ENCODE measurements at places on chromosomes 7 and 10.
A peak's percentile ranks its signal among the peaks of the same experiment; 100 is the strongest.

- no peak for DNase-seq
Measured at GRCh38 chr10:74977913-74978847, 133.3 kb upstream of the SAMD8 start.

DNA sequence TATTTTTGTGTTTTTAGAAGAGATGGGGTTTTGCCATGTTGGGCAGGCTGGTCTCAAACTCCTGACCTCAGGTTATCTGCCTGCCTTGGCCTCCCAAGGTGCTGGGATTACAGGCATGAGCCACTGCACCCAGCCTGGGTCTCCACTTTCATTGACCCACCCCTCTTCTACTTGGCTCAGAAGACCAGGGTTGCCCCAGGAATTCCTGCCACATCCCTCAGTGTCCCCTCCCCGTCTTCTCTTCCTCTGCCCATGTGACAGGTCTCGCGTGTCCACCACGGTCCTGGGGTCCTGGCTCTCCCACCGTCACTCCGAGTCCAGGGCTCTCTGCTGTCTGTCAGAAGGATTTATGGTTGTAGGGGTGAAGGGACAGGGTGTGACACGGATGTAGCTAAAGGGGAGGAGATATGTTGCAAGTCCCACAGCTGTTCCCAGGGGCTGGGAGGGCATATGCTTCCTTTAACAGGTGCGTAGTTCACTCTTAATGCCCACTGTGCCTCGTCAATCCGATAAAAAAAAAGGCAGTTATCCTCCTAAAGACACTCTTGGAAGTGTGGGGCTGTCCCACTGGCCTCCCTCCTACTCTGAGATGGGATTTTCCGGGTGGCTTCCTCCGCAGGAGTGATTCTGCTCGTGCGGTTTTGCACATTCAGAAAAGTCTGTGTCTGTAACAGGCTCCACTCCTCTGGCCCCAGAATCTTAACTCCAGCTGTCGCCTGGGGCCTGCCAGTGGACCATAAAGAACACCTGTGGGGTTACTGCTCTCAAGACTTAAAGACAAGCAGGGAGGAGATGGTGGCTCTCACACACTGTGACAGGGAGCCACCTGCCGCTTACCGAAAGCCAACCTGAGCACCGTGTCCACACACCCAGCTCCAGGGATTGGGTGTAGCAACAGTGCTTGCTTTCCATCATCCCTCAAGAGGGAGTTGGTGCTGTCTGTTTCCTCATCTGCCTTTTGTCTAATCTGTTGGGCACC is 36.7 kb upstream of the SHH start:
- no peak for DNase-seq

DNA sequence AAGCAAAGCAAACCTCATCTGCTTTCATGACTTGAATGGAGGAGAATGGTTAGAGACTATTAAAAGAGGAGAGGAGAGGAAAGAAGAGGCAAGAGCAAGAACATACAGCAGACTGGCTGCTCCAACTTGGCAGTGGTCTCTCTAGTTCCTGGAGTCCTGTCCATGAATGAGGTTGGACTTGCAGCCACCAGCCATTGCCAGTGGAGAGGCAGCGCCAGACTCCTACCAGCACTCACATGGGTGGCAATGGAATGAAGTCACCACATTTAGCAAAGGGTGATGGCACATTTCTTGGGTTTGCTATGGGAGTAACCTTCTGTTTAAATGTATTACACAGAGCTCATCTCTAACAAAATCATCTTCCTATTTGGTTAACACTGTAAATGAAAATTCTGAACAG is 257.8 kb upstream of the IMMP2L start:
- DNase-seq: no peak

GRCh38 chr7:139394540-139394939 is 34.8 kb downstream of the LUC7L2 start:
- DNase-seq: no peak

DNA sequence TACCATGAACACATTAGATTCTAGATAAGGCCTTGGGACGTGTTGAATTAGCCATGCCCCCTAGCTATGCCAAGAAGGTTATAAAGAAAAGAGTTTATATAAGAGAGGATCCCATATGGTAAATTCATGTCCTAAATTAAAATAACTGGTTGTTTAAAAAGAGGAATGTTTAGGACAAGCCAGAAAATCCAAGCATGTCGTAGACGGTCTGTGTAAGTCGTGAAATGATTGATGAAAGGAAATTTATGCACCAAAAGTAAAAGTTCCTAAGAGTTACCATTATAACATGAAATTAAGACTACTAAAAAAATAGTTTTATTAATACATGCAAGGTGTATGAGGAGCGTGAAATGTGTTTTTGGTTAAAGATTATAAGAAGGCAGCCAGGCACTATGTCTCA is 624.9 kb downstream of the ARL4A start:
- DNase-seq: no peak

DNA sequence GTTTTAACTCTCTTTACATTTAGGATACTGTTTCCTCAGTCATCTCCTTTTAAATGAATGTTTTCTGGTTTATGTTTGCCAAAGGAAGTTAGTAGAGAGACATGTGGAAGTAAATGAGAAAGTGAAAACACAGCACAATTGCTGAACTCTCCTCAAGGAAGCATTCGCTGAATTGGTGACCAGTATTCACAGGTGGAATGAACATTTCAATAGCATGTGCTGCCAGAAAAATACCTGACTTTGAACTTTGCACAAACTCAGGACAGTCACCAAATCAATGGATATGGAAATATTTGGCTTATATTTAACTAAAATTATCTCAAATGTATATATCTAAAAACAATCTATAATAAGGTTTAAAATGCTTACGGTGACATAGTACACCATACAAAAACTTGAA is 28.5 kb downstream of the TSPAN12 start:
- no peak for DNase-seq

GRCh38 chr7:10934292-10934691 is 39.4 kb upstream of the PHF14 start:
- DNase-seq: no peak

DNA sequence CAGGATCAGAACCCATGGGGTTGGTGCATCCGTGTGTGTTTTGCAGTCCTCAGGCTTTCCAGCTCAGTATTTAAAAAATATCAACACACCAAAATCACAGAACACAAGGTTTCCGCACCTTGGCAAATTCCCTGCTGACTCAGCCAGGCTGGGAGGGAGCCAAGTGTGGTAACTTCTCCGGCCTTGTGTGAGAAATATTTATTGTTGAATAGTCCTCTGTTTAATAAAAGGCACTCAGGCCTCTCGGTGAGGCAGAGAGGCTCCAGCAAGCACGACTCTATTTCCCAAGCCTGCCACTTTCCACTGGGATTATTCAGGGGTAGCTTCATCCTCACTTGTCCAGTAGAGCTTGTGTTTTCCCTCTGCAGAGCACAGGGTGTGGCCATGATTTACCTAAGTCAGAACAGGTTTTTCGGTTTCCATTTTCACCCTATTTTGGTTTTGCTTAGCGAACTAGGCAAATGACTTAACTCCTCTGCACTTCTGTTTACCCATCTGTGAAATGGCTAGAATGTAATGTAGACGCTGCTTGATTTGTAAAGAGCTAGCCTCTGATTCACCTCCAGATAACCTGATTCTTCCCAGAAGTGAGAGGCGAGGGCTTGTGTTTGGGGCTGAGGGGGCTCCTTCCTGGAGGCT is 13.0 kb upstream of the CHST15 start:
- peak; percentile 58 for DNase-seq

- DNase-seq: no peak
Measured at GRCh38 chr10:63260860-63261251, 127.7 kb downstream of the NRBF2 start.

GRCh38 chr7:117124591-117125220 is 171.4 kb downstream of the ST7 start:
- DNase-seq: peak; percentile 41

DNA sequence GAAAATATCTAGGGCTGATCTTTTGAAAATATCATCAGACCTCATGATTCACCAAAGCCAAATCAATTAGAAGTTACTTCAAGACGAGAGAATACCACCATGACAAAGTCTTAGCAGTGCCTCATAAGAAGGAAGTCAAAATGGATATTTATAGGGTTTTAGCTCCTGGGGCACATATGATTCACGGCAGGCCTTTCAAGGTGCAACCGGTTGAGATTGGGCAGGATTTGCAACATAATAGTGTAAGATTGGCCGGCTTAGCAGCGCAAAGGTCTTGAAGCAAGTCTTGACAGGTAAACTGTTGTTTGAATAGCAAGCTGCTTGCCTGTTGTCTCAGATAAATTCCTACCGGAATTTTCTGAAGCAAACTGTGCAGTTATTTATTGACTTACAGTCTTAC is 17.5 kb downstream of the ADRB1 start:
- no peak for DNase-seq

DNA sequence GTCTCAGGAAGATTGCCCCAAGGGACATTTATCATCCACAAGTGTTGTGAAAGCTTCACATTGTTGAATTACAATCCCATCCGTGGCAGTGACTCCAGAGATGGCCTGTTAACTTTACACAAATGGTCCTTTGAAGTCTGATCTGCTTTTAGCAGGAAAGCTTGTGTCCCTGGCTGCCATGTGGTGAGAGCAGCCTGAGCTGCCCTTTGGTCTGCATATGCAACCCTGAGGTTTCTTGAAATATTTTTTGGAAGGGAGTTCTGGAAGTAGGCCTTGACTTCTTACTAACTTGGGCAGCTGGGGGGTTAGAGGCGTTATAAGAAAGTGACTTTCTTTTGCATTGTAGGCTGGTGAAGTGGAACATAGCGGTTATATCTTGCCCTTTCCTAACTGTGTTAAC is 41.3 kb upstream of the FAM180A start:
- no peak for DNase-seq

GRCh38 chr7:106346678-106347217 is 62.0 kb upstream of the NAMPT start:
- DNase-seq: peak; percentile 72

GRCh38 chr7:89623018-89623672 is 531.1 kb upstream of the STEAP1 start:
- DNase-seq: no peak

DNA sequence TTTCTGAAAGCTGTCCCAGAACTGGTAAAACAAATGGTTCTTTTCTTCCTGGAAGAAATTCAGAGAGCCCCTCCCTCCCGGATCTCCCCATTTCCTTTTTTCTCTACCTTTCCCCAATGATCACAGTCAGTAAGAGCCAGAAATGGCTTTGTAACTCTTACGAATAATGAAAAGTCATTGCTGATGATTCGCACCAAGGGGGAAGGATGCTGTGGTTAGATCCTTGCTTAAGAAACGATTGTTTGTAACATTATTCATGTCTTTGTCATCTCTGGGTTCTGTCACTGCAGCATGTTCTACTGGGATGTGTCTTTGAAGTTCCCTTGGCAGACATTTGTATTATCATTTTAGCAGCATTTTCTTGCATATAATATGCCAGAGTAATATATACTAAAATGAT is 138.9 kb downstream of the CACNB2 start:
- peak; percentile 29 for DNase-seq

DNA sequence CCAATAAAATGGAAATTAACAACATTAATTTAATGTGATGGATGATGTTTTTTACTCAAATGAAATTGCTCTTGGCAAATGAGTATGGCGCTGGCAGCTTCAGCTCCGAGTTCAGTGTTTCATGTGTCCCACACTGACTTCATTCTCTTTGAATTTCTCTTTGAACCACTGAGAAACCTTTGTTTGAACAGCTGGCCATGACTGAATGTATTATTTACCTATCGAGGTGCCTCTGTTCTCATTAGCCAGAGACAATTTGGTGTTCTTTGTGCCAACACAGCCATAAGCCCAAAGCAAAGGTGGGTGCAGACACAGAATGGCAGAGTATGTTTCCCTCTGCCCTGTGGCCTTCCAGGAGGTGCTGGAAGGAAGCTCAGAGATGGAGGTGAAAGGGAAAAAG is 42.1 kb downstream of the TMEM178B start:
- no peak for DNase-seq

DNA sequence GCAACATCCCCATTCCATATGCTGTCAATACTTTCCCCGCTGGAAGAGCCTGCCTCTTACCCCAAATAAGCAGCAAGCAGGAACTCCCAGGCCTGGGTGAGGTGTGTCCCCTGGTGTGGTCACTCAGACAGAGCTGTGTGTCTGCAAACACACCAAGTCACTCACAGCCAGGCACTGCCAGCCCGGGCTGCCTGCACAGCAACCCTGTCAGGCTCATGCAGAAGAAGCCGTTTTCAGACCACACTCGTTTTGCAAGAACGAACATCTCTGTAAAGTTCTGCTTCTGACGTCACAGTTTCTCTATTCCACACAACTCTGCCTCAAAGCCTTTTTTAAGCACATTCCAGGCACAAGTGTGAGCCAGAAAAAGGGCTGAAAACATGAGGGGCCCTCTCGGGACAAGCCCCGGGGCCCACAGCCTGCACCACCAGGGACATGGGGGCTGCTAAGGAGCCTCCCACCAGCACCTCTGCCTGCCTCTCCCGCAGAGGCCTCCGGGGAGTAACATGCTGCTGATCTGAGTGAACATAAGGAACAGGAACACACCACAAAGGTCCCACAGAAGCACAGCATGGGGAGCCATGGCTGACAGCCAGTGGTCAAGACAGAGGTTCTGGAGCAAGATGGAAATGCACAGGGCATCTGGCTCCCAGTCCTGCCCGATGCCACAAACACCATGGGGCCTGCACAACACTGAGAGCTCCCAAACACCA is 11.4 kb downstream of the PTPRN2 start:
- no peak for DNase-seq

All from NCI-H226 (cell line).